ENCODE measurements at places on chromosomes 2 and 18.
A peak's percentile ranks its signal among the peaks of the same experiment; 100 is the strongest.

DNA sequence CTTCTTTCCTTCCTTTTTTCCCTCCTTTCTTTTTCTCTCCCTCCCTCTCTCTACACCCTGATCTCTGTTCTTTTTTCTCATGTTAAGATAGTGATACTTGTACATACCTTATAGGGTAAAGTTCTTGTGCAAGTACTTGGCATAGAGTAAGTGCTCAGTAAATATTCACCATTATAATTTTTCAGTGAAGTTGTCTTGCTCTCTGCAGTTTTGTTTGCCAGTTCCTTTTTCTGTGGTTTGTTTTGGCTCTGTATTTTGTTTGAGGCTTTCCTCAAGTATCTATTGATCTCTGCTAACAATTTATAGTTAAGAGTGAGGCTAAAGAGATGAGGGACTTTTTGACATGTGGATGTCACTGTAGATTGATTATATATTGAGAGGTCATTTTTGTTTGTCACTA is 48.0 kb downstream of the MTX2 start:
- DNase-seq: no peak

- DNase-seq: peak; percentile 66
Measured at GRCh38 chr2:196112418-196113034, 43.9 kb upstream of the DNAH7 start.

GRCh38 chr18:72848503-72849237 is 19.1 kb downstream of the NETO1 start:
- peak; percentile 21 for DNase-seq

- no peak for DNase-seq
Measured at GRCh38 chr18:12068950-12069320, 24.7 kb upstream of the ANKRD62 start.

DNA sequence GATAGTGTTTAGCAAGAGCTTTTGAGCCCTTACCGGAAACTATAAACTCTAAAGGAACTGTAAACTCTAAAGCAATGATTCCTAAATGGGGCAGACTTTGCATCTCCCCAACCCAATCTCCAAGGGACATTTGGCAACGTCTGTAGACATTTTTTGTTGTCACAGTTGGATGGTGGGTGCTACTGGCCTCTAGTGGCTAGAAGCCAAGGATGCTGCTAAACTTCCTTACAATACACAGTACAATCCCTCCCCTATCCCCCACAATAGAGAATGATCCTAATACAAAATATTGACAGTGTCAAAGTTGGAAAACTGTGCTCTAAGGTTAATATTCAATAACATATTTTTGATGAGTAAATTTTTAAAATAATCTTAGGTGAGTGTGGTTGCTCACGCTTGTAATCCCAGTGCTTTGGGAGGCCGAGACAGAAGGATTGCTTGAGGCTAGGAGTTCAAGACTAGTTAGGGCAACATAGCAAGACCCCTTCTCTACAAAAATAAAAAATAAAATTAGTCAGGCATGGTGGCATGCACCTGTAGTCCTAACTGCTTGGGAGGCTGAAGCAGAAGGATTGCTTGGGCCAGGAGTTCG is 66.7 kb downstream of the PTPN4 start:
- peak; percentile 82 for DNase-seq

GRCh38 chr18:24930971-24931370 is 421.0 kb downstream of the ZNF521 start:
- peak; percentile 37 for DNase-seq

GRCh38 chr2:113227290-113227689 is 51.4 kb downstream of the PAX8 start:
- no peak for DNase-seq

- DNase-seq: no peak
Measured at GRCh38 chr18:11020161-11020853, 129.1 kb downstream of the PIEZO2 start.

DNA sequence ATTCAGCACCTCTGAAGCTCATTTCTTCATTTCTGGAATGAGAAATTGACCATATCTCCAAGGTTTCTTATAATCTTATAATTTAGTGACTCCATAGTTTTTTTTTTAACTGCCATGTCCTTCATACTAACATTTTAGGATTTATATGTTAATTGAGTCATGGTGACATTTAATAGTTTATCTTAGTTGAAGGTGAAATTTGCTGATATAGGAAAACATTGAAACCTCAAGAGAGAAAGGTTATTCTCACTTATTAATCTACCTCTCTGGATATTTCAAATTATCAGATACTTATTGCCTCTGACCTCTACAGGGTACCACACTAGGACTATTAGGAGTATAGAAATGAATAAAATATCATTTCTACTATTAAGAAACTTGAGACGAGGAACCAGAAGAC is 499.0 kb downstream of the NUP35 start:
- DNase-seq: no peak

DNA sequence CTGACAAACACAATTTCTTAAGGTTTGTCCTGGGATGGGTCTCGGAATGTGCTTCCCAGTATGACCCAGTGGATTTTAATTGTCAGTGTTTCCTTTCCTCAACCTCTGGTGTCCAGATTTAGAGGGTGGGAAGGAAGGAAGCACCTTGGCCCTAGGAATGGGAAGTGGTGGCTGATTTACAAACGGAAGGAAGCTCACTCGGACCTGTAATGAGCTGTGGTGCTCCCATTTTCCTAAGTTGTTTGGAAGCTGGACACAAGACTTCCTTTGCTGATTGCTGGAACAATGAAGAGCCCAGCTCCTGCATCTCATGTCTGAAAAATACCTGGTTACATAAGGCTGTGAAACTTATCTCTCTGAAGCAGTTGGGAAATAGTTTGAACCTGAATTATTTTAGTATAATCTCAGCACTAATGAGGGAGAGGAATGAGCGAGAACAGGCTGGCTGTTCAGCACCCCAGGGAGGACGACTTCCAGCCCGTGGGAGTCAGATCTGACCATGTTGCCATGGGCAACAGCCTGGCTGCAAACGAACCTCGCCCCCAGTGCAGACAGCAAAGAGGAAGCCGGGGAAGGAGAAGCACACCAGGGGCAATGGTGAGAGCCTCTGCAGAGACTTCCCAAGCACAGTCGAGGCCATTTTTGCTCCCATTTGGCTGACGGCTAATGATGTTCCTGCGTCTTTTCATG is 74.4 kb upstream of the ASB18 start:
- DNase-seq: peak; percentile 57

DNA sequence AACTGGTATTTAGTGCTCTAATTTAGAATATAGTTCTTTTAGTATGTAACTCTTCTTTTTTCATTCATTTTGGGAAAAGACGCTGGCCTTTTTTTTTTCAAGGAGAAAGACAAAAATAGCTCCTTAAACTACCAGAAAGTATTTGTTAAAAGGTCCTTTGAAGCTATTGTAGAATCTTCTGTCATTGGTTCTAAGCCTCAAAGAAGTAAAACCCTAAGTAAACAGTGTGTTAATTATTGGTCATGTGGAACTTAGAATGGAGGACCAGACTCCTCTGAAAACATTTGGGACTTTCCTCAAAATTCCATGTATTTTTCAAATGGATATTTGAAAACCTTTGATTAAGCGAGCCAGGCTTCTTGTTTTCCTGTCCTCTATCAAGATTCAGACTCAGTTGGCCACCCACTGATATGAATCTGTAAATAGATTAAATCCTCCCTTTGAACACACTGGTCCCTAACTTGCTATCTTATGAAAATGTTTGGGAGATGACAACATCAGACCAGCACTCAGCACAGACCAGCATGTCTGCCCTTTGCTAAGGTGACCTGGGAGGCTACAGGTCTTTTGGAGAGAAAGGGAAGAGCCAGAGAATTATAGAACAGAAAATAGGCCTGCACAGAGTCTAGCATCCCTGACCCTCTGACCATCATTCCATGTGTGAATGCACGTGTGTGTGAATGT is 120.3 kb upstream of the GATA6 start:
- no peak for DNase-seq

GRCh38 chr18:74476140-74476539 is 19.0 kb upstream of the DIPK1C start:
- peak; percentile 74 for DNase-seq

GRCh38 chr2:31212659-31213600 is 4.4 kb downstream of the CAPN14 start:
- DNase-seq: no peak

GRCh38 chr18:68642003-68642402 is 72.9 kb downstream of the TMX3 start:
- no peak for DNase-seq

- peak; percentile 57 for DNase-seq
Measured at GRCh38 chr2:38602136-38602731, 494 bp downstream of the HNRNPLL start.

- no peak for DNase-seq
Measured at GRCh38 chr2:54013996-54014395, 43.2 kb upstream of the PSME4 start.

- no peak for DNase-seq
Measured at GRCh38 chr2:63788071-63788470, 53.6 kb upstream of the UGP2 start.

DNA sequence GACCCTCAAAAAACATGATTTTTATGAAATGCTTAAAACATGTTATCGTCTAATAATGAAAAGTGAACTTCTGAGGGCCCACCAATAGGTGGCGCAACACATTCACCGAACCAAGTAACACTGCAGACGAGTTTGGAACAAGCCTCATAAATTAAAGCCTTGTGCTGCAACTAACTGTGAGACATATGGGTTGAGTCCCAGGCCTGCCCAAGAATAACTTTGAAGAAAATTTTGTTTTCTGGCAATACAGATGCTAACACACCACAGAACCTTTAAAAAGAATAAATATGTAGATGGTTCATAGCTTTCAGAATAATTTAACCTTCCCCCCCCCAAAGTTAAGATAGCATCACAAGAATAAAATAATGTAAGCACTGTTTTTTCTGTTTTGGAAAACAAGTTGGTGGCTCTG is 285.9 kb downstream of the RNF144A start:
- DNase-seq: peak; percentile 74

GRCh38 chr2:62578803-62579640 is 73.0 kb upstream of the TMEM17 start:
- DNase-seq: no peak

GRCh38 chr2:29139152-29139551 is 23.9 kb downstream of the CLIP4 start:
- no peak for DNase-seq

DNA sequence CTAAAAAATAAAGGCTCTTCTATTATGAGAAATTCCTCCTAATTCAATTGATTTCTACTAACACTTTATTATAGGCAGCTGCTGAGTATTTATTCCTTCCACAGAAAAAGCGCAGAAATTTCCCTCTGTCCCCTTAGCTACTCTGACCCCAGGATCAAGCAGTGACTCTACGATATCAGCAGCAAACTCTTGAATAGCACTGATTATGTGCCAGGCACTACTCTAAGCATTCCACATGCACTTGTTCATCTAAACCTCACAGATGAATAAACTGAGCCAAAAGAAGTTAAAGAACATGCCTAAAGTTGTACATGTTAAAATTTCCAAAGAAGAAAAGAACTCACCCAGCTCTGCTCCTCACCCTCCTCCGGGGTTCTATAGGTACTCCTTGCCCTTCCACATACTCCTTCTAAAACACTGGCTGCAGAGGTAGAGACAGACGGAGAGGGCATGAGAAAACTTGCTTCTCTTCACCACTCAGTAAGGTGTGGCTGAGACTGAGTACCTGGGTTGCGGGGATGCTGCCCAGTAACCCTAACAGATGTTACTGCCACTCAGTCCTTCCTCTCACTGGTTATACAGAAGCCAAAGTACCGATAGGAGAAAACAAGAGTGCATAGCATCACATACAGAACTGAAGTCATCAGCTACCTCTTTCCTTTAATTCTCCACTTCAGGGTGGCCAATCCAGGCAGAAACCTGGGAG is 9.9 kb downstream of the C1D start:
- DNase-seq: no peak

Measured in GM23338 (cell line).